ENCODE measurements at places on chromosomes 1 and 21. TPM values are rescaled to one million over a fixed set of nuclear protein-coding genes. Genes with fewer than 3 reads are reported as not detected.

CRABP2 gene
- polyA plus RNA-seq, result 314 TPM

SDE2 gene
- polyA plus RNA-seq, result 14.7 TPM

AVPR1B gene
- polyA plus RNA-seq, result 0.14 TPM

- peak; percentile 42 for DNase-seq
Measured at GRCh38 chr1:94418664-94419655, 771 bp downstream of the ABCD3 start.

DNA sequence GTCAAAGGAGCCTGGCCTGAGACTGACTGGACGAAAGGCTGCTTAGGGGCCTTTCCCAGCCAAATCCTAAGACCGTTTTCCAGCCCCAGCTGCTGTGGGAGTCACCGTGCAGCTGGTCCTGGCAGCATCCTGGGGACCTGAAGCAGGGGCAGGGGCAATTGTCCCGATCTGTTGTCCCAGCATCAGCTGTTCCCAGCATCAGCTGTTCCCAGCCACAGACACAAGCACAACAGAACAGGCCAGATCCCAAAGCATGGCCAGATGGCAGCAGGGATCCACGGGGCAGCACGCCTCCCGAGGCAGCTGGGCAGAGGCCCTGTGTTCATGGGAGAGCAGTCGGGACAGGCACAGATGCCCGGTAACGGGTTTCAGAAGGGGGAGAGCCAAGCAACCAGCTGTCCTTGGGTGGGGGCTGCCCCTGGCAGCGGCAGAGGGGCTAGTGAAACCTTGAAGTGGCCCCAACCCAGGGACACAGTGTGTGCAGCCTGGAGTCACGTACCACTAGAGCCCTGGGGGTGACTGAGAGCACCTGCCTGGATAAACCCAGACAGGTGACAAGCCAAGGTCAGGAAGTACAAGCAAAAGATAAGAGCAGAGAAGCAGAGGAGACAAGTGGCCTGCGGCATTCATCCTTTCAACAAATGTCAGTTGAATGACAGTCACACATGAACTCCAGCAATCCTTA is 13.3 kb downstream of the CELA2B start:
- DNase-seq, result peak; percentile 52

DNA sequence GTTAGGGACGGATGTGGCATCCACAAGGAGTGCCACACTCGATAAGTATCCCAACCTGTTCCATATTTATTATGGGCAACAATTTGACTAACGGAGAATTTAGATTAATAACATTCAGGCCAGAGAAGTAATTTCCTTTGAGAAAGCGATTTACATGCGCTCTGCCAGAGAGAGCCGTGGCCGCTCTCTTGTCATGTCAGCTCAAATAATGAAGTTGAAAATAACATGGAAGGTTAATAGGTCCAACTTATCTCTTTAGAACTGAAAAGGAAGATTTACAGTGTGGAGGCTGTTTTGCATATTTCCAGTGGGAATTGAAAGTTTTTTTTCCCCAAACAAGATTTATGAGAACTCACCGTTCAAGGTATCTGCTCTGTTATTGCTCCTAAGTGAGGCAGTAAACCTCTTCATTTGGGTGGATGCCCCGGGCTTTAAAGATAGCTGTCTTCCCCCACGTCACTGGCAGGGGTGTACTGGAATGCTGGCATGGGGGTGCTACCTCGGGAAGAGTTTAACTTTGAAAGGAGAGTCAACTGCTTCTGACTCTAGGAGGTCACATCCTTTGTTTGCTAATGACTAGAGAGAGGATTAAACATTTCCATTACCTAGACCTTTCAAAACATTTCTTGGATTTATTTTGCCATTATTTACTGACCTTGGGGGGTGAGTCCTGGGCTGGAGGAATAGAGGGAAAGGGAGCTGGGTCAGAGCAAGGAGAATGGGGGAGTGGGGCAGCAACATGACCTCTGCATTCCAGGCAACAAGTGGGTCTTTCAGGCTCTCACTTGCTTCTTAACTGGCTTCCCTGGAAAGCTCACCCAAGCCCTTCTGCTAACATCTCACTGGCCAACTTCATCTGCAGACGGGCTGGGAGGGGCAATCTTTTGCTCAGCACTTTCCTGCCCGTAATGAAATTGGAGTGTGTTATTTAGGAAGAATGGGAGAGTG is 204.2 kb downstream of the CAMTA1 start:
- DNase-seq, result no peak

DNA sequence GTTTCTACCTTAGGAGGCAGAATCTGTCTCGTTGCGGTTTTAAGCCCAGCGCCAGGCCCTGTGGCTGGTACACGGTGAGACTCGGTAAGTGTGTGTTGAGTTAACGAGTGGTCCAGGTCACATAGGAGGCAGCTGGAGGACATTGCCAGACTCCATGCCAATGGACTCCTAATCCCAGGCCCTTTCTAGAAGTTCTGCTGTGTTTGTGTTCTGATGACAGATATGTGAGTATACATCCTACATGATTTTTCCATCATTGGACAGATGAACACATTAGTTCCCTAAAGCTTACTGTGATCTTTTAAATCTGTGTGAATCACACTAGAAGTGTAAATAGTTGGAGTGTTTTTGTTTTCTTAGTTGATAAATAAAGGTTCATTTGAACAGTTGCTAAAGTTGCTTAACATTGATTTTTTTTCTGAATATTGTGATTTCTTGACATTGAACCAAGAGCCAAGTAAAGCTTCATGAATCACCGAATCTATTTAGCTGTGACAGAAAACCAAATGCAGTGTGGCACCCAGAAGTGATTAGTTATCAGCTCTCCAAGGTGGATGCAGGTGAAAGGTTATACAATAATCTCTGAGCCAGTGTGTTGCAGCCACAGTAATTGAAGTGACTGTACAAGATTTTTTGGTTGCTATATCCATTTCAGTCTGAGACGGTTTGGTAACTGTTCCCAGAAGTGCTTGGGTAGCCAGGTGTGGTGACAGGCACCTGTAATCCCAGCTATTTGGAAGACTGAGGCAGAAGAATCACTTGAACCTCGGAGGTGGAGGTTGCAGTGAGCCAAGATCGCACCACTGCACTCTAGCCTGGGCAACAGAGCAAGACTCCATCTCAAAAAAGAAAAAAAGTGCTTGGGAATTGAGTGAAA is 46.3 kb downstream of the DOP1B start:
- DNase-seq, result no peak

DNA sequence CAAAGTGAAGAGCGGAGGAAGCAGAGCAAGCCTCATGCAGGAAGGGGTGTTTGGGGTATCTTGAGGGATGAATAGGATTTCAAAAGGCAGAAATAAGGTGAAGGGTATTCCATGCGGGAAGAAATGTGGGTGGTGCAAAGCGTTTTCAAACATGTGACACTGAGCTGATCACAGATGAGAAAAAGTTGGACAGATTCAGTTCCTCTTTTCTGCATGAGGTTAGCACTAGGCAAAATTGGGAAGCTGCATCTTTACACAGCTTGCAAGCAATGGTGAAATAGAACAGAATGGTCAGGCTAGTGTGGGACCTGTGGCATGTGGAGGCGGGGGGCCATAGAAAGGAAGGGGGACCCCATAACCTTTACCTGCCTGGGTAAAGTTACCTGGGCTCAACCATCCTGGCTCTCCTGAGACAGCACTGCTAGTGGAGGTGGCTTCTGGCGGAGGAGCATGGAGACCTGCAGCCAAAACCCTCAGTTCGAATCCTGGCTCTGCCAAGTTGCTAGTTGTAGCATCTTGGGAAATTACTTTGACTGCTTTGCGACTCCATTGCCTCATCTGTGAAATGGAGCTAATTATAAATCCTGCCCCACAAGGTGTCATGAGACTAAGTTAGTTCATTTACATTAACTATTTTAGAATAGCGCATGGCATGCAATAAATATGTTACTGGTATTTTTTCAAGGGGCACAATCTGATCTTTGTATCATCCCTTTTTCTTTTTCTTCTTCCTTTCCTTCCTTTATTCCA is 16.4 kb downstream of the KCNA10 start:
- DNase-seq, result no peak

DNA sequence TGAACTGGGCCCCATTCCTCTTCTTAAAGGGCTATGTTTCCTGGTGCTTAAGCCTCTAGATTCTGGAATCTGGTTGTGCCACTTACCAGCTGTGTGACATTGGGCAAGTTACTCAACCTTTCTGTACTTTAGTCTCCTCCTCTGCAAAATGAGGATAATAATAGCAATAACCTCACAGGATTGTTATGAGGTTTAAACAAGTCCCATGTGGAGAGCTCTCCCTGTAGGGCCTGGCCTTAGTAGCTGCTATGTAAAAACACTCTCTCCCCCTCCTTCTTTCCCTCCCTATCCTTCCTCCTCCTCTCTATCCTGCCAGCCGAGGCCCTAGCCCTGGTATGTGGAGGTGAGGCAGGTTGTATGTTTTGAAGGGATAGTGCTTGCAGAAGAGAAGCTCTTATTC is 8.2 kb upstream of the PEAR1 start:
- DNase-seq, result no peak

All from hindlimb muscle (tissue), 1 donor.